ENCODE measurements at places on chromosomes 7 and 10.

DNA sequence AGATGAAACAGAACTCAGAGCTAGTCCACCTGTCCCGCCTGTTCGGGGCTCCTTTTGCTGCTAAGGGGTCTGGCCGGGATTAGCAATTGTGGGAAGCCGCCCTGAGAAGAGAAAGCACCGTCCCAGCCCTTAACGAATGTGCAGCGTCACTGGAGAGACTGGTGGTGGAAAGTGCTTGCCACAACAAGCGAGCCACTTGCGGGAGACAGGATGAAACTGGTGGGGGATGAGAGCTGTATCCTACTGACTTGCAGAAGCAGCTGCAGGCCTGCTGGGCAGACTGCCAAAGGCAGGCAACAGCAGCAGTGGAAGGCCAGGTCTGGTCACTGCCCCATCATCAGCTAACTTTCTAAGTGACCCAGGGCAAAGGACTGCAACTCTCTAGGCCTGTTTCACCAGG is 95.4 kb downstream of the FAM53B start:
- DNase-seq = no peak

GRCh38 chr10:112695539-112695938 is 248.5 kb downstream of the VTI1A start:
- DNase-seq = no peak

GRCh38 chr10:84783386-84783785 is 455.0 kb downstream of the CCSER2 start:
- no peak for DNase-seq

- DNase-seq = no peak
Observed at GRCh38 chr10:83603708-83604107, 535.6 kb upstream of the GHITM start.

DNA sequence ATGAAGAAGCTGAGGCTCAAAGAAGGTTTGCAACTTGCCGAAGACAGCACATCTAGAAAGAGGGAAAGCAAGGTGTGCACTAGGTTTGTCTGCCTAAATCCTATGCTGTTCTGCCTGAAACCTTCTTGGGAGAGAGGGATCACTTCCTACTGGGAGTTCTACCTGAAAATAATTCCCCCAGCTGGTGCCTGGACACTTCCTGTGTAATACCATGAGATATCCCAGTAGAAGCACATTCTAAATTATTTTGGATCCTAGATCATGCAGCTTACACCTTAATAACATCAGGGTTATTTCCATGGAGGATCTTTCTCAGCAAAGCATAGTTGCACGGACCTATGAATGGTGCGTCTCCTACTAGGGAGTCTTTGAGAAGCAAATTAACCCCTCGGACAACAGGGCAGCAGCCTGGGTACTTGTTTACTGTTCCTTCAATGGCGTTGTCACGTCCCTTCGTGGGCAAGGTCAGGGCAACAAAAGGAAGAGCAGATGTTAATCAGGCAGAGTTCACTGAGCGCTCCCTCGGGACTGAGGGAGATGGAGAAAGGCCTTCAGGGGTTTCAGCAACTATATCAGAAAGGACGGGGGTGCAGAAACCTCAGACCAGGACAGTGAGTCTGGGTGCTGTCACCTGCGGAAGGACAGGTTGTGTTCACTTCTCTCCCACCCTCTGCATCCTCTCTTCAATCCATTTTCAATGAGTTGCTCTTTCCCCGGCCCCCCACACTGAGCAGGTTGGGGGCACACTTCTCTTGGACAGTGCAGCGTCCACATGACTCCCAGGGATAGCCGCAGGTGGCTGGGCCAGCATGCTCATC is 44.0 kb downstream of the OAT start:
- no peak for DNase-seq

DNA sequence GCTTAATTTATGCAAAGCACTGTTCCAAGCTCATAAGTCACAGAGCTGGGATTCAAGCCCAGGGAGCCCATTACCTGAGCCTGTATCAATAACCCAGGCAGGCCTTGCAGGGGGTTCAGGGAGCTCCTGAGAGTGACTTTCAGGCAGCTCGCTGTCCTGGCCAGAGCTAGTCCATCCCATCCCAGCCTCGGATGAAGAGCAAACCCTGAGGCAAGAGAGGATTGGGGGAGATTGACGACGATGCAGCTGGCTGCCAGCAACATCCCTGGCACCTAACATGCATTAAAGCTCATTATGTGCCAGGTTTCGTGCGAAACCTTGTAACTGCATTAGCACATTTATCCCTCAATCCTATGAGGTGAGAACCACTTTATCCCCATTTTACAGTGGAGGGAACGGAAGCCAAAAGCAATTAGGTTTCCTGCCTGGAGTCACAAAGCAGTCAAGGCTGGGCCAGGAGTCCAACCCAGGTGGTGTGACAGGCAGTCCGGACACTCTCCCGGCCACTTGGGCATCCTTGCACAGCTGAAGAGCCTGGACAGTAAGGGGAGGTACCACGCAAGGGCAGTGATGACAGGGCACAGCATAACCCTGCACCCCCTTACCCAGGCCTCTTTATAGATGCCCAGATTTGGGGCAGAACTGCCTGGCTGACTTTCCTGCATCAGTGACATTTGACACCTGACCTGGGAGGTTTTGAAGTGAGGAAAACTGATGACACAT is 129.8 kb upstream of the CHST15 start:
- DNase-seq = no peak

DNA sequence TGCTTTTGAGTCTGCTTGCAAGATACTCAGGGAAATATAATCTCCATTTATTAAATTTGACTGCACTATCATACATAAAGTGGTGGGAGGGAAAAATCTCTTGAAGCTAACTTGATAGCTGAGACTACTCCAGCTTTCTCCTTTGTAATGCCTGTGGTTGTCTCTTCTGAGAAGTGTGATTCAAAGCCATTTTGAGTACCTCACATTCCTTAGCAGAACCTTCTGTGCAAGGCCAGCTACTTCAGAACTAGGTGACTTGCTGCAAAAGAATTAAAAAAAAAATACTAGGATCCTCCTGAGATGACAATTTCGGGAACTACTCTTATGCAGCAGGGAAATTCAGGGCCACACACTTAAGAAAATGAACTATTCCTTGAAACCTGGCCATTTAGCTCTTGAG is 294.8 kb downstream of the MDFIC start:
- no peak for DNase-seq

GRCh38 chr10:131315344-131315743 is 3.8 kb upstream of the TCERG1L start:
- DNase-seq = no peak

DNA sequence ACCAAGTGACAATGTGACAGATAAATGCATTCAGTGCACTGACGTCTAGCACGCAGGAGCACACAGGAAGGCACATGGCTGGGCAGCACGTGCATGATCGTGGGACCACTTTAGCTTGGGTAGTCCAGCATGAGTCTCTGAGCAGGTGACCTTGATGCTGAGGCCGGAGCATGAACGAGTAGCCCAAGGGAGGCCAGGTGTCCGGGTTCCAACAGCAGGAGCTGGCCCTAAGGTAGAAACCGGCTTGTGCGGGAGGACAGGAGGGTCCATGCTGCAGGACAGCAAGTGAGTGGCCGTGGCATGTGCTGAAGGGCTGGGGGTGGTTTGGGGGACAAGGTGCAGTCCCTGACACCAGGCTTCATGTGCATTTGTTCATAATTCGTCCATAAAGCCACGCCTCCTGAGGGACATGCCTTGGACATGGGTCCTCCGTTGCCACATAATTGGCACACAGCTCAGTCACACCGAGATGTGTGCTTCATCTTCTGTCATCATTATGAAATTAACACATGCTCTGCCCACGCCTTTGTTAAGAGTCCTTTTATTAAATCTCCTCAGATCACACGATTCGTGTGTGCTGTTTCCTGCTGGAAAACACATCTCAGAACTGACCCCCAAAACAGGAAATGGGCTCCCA is 3.1 kb upstream of the STK32C start:
- DNase-seq = no peak

- no peak for DNase-seq
Observed at GRCh38 chr7:27199849-27200760, at the start of gene HOXA13. Gene HOXA13 (minus strand): TSS chr7:27200091. CDS start chr7:27200077, 14 bp downstream.

- no peak for DNase-seq
Observed at GRCh38 chr7:121945480-121946236, 72.7 kb downstream of the PTPRZ1 start.

DNA sequence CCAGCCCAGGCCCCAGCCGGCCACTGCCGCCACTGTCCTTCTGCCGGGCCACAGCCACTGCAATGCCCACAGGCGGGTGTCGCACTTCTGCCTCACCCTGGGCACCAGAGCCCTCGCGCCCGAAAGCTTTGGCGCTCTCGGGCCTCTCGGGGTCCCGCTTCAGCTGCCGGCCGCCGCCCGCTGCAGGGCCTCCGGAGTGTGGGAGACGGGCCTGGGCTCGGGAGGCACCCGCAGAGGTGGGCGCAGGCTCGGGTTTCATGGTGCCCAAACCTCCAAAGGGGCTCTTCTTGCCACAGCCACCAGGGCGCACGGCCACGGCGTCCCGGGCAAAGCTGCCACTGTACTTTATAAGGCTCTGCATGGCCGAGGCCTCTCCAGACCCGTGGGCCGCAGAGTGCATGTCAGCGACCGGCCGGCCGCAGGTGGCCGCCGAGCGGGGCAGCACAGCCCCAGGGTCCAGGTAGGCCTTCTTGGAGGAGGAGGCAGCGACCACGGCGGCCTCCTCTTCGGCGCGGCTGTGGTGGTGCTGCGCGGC is 35.9 kb downstream of the TNRC18 start:
- no peak for DNase-seq

GRCh38 chr7:128785738-128786137 is 6.0 kb upstream of the CCDC136 start:
- DNase-seq = no peak

DNA sequence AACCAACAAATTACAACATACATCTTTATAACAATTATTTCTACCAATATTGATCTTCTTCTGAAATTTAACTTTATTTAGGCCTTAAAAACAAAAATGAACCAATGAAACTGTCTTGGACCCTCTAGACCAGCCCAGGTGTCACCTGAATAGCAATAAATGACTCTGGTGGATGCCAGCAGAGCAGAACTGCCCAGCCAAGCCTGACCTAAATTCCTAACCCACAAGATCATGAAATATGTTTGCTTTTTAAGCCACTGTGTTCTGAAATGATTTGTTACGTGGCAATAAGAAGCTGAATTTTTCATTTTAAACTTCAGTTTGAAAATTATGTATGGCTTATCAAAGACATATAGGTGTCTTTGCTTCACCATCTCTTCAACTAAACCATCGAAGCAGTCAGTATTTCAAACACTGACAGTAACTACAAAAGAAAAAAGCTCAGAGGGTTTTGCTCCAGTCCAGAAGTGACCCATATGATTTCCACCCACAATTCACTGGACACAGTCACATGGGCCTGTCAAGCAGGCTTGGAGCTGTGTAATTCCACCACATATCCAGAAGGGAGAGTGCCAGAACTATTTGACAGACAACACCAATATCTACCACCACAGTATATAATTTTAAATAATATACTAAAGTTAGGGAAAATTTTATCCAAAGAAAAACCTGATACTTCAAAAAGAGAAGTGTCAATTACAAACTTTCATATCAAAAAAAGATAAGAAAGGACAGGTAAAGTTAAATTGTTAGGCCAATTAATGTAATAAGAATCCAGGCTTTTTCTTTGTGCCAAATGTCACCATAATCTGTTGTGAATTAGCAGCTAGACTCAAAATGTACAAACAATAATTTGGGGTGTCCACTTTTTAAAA is 94.5 kb downstream of the KMT2C start:
- no peak for DNase-seq

- DNase-seq = no peak
Observed at GRCh38 chr7:84547331-84547730, 352.7 kb upstream of the SEMA3A start.

- DNase-seq = no peak
Observed at GRCh38 chr7:133702078-133702477, 425.1 kb upstream of the LRGUK start.

GRCh38 chr10:49600046-49600445 is 10.1 kb upstream of the SLC18A3 start:
- no peak for DNase-seq

GRCh38 chr7:26709210-26709990 is 155.0 kb downstream of the SKAP2 start:
- no peak for DNase-seq

- no peak for DNase-seq
Observed at GRCh38 chr10:90245623-90246022, 544.2 kb downstream of the KIF20B start.

GRCh38 chr10:109504401-109504800 is 418.9 kb downstream of the XPNPEP1 start:
- no peak for DNase-seq

DNA sequence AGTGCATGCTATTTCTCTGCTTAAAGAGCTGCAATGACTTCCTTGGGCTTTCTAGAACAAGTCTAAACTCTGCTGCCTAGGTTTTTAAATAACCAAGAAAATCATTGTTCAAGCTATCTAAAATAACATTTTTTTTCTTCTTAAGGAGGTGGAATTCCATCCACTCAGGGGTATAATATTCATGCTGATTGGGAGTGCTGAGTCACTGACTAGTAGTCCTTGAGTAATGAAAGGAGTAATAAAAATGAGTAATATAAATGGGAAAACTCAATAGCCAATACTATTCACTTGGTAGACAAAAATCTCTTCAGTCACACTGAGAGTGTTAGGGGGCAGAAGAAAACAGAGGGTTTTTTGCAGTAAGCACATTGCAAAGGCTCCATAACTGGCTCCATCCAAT is 72.0 kb downstream of the GFRA1 start:
- no peak for DNase-seq

GRCh38 chr10:120483651-120484301 is 26.7 kb downstream of the PLPP4 start:
- DNase-seq = no peak

DNA sequence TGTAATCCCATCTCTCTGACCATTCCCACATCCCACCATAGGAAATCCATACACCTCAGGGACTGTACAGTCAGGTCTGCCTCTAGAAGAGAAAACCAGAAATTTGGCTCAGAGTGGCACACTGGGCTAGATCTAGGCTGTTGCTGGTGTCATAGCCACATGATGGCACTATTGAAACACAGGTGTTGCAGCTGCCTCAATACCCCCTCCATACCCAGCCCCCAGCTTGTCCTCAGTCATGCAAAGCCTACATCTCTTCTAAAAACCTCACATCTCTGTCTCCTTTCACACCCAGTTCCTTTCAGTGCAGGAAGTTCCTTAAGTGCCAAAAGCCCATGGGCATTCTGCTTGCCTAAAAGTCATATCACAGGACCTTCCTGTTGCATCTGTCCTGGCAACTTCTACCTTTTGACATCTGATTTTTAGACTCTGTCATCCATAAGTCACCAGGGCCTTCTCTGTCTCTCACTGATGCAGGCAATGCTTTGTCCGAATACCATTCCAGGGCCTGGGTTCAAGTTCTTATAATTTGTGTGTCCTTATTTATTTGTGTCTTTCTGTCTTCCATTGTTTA is 27.0 kb upstream of the HIBADH start:
- DNase-seq = no peak

- DNase-seq = no peak
Observed at GRCh38 chr7:12557282-12557681, 13.2 kb upstream of the SCIN start.
